ENCODE measurements at places on chromosomes 13 and 19.

- no peak for DNase-seq
These were observed 11.8 kb downstream of the ANO8 start for GRCh38 chr19:17322854-17323253.

GRCh38 chr13:79084802-79085424 lies 321.1 kb downstream of the RBM26 start:
- no peak for DNase-seq

GRCh38 chr19:33878910-33879810 lies 82.5 kb downstream of the KCTD15 start:
- DNase-seq, result no peak

DNA sequence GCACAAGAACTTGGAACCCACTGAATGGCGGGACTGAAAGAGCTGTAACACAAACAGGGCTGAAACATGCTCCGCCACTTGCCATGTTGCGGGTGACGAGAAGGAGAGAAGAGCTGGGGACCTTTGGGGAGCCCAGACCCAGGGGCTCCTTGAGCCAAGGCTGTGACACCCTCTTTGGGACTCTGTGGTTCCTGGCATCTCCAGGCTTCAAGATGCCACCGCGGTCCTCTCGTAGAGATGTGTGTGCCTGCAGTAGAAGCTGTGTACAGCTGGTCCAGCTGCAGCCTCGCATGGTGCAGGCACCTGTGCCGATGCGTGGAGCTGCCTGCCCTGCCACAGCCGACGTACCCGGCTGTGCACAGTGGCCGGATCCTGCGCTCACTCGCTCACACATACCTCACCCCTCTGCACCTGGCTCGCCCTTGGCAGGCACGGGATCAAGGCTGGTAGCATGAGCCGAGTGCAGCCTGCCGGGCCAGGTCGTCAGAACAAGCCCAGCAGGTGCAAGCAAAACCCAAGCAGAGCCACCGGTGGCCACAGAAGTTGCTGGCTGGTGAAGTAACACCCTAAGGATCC lies 1385.8 kb downstream of the PCDH9 start:
- DNase-seq, result no peak

DNA sequence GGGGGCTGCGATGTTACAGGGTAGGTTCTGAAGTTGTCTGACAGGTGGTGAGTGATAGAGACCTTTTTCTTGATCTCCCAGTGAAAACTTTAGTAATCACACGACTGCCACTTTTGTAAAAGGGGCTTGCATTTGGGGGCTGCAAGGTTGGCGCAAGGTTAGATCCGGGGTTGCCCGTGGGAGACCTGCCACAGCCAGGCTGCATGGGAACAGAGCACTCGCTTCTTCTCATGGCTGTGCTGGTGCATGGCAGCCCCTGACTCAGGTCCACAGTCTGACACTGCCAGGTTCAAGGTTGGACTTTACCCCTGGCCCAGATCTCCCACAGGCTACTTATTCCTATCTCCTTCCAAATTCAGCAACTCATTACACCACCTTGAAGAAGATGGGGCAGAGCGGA lies 1190.4 kb downstream of the UQCRFS1 start:
- no peak for DNase-seq

DNA sequence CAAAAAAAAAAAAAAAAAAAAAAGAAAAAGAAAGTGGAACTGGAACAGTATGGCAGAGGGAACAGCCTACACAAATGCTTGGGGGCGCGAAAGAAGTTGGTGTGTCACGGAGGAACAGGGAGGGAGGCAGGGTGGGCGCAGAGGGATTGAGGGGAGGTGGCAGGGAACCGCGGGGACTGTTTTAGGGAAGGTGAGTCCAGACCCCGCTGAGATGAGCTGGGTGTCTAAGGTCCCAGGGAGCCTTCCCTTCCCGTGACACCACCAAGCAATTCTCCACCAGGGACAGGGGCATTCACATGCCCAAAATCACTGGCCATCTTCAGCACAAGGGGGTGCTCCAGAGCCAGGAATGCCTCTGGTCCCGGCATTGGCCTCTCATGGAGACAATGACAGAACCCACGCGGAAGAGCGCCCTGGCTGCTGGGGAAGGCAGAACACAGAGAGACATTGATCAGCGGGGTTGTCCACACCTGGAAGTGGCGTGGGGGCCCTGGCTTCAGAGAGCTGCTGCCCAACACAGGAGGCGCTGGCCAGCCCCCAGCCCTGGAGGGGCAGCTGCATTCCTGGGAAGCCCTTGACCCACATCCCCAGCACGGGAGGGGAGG lies 6.9 kb downstream of the PEAK3 start:
- peak; percentile 60 for DNase-seq

GRCh38 chr13:27917121-27917947 lies 2.5 kb upstream of the PDX1 start:
- DNase-seq, result no peak

- DNase-seq, result peak; percentile 86
These were observed 12.8 kb downstream of the POLR2E start for GRCh38 chr19:1082165-1082927.

DNA sequence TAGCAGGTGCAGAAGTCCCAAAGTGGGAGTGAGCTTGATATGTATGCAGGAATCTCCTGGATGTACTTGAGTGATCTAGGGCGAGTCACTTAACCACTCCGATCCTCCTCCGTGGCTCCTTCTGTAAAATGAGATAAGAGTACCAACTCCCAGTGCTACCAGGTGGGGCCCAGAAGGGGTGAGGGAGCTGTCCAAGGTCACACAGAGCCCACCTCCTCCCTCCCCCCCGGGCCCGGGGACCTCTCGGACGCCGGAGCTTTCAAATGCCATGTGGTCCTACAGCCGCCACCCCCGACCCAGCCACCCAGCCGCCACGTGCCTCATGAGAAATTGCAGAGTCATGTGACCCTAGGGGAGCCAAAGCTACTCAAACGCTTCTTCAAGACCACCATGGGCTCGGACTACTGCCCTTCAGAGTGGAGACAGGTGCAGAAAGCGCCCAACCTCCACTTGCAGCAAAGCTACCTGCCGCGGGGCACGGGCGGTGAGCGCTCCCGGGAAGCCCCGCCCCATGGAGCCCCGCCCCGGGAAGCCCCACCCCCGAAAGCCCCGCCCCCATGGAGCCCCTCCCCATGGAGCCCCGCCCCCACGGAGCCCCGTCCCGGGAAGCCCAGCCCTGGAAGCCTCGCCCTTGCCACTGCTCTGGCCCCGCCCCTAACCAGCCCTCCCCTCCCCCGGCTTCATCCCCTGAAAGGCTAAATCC lies 10.1 kb upstream of the ZNF358 start:
- DNase-seq, result peak; percentile 65

DNA sequence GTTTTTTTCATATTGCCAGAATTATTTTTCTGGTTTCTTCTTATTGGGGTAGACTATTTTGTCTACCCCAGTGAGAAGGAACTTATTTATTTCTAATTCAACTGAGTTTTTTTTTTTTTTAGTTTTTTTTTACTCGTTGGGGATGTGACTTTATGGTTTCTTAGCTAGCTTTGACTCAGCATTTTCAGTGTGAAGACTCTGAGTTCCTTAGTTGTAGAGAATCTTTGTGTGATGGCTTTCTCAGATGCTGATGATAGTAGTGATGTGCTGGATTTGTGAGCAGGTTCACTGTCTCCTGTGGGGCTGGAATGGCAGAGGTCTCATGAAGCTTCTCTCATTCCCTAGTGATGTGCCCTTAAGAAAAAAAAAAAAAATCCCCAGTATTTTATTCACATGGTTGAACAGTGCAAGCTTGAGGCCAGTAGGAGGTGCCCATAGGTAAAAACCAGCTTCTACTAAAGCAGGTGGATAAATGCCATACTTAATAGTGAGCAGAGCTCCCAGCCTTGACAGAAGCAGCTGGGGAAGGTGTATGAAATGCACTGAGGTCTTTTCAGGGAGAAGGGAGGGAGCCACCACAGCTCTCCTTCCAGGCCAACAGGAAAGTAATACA lies 106.2 kb upstream of the KLF5 start:
- no peak for DNase-seq

DNA sequence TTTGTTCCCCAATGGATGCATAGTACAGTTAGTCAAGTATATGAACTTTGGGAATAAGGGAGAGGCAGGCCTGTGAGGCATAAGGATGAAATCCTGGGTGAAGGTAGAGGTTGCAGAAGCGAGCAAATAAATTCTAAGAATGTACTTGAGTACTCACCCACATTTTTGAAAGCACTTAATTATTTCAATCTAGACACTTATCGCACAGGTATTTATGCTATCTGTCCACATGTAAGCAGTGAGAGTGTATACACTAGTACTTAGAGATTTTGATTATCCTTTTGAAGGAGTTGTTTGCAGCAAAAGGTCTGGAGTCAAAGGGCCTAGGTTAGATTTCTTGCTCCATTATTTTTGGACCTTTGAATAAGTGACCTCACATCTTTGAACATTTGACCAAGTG lies 77.7 kb downstream of the LMO7 start:
- no peak for DNase-seq

DNA sequence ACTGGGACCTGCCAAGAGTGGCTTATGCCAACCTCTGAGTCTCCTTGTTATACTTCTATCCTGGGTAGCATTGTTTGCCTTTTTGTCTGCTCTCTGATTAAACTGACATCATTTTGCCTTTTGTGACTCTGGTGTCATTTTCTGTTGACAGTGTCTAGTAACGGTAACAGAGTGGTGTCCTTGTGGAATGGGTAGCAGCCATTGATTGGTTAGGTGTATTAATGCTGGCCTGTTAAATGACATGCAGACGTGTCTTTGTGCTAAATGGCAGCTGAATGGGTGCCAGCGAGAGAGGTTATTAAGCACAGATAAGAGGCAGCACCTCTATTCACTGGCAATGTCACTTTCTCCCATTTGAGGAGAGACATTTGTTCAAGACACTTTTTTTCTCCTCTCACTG lies 1289.4 kb downstream of the PCDH9 start:
- DNase-seq, result no peak

DNA sequence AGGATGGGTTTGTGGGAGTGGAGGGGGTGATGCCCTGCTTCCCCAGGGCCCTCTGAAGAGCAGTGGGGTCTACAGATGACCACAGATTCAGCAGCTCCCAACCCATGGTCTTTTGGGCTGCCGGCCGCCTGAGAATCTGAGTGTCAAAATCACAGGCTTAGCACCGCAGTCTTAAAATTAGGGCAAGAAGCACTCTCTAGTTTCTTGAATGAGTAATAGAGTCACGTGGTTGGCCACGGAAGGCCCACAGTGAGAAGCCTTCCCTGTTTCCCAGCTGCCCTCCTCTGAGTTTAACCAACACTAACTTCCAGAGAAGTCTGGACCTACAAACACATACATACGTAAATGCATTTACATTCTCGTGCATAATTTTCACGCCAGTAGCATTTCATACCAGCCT lies 5.2 kb downstream of the PRMT1 start:
- no peak for DNase-seq

DNA sequence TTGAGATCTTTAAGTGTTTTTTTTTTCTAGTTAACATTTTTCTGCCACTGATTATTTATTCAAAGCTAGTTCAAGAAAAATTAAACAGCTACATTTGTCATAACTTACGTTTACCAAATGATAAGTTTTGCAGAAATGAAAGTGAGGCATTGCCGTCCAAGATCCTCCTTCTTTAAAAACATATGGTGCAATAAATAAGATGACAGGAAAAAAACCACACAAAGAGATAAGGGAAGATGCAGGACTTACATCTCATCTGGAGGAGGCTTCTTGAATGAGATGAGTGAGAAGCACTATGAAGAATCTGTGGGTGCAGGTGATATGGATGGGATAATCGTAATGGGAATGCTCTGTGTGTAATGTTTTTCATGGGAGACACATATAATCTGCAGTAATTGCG lies 12.4 kb downstream of the TNFSF13B start:
- DNase-seq, result no peak

- DNase-seq, result no peak
These were observed 1233.7 kb downstream of the PCDH17 start for GRCh38 chr13:58865286-58865685.

- peak; percentile 40 for DNase-seq
These were observed 866 bp upstream of the ZSWIM4 start for GRCh38 chr19:13794398-13794756.

- DNase-seq, result no peak
These were observed 584.3 kb upstream of the SLITRK6 start for GRCh38 chr13:86383561-86383960.

DNA sequence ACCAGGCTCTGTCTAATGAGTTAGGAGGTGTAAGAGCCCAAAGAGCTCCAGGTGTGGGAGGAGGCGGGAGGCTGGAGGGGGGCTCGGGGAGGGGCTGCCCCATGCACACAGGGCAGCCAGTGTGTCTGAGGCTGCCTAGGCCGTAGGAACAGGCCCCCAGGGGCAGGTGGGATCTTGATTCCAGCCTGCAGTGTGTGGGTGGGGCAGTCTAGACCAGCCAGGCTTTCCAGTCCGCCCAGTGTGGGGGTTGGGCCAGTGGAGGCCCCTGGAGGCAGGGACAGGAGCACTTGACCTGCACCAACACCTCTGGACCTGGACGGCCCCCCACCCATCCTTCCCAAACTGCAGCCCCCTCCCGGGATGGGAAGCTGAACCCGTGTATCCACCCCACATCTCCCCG lies 5.4 kb upstream of the CAMSAP3 start:
- DNase-seq, result no peak

DNA sequence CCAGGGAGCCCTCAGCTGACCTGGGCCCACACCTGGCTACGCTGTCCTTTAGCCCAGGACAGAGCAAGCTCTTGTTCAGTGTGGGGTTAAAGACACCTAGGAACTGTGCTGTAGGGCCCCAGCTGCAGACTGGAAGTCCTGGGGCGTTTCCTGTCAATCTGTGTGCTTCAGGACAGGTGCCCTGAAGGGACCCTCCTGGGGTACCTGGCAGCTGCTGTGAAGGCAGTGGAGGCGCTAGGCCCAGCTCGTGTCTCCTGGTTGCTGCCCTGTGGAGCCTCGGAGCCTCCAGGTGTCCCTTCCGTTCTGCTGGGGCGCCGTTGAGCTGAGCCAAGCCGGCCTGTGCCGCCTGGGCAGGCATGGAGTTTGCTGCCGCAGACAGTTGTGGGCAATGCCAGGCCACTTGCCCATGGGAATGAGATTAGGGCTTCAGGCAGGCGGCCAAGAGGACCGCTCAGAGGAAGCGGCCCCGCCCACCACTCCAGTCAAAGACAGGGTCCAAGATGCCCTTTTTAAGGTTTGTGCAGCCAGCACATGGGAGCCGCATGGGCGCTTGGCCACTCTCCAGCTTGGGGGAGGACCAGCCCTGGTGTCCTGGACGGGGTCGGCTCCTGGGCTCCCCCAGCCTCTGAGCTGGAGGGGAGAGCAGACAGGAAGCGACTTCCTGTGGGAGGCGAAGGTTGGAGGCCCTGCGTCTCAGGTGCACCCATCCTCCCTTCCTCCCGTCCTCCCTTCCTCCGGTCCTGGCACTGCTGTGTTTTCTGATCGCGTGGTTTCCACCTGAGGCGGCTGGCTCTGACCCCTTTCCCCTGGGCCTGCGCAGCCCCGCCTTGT lies 4.0 kb downstream of the PTBP1 start:
- DNase-seq, result no peak

DNA sequence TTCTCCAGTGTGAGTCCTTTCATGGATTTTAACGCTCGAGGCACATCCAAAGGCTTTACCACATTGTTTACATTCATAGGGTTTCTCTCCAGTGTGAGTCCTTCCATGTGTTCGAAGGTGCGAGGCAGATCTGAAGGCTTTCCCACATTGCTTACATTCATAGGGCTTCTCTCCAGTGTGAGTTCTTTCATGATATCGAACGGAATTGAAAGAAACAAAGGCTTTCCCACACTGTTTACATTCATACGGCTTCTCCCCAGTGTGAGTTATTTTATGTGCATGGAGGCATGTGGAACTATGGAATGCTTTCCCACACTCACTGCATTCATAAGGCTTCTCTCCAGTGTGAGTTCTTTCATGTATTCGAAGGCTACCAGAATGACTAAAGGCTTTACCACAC lies 5.2 kb upstream of the ZNF20 start:
- no peak for DNase-seq

GRCh38 chr13:19604306-19604705 lies 29.2 kb upstream of the MPHOSPH8 start:
- no peak for DNase-seq

GRCh38 chr13:59447846-59448620 lies 715.7 kb downstream of the DIAPH3 start:
- DNase-seq, result no peak
